Coronary artery (tissue), 2 donors: ENCODE measurements at places on chromosomes 1 and 21.

- DNase-seq: no peak
These were observed 58.7 kb upstream of the WDR26 start for GRCh38 chr1:224493269-224493668.

GRCh38 chr1:91765880-91766443 is 120.0 kb downstream of the TGFBR3 start:
- DNase-seq: no peak

DNA sequence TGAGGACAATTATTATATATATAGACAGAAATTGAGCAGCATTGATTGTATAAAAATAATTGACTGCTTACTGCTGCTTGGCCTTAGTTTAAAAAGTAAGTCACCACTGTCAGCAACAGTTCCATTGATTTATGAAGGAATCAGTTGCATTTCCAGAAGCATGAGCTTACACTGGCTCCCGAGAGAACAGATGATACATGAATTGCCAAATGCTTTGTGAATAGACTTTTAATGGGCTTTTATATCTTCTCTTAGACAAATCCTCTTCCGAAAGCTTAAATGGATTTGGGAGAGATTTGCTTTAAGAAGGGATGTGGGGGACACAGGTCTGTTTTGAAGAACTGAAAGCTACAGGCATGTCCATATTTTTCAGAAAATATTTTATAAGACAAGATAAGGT is 7.5 kb downstream of the FHAD1 start:
- DNase-seq: no peak

DNA sequence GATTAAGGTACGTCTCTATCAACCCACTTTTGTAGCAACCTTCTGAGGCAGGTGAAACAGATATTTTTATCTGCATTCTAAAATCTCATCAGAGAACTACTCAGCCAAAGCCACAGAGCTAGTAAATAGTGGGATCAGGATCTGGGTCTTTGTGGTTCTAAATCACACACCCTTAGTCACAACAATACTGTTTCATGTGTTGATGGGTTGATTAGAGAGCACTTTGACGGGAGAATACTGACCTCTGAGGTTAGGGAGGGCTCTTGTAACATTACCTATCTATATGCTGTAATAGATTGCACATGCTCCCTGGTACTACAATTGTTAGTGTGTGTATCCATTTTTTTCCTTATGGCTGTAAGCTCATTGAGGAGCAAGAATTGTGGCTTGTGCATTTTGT is 45.5 kb upstream of the CCDC190 start:
- DNase-seq: no peak

GRCh38 chr1:111841189-111841588 is 85.5 kb downstream of the DDX20 start:
- no peak for DNase-seq

- no peak for DNase-seq
These were observed at the start of gene RNF220 for GRCh38 chr1:44405031-44405797. RNF220 (plus strand) TSS chr1:44405255.

- no peak for DNase-seq
These were observed 647 bp downstream of the SDHB start for GRCh38 chr1:17053086-17053684.

- no peak for DNase-seq
These were observed 18.6 kb downstream of the LURAP1 start for GRCh38 chr1:46221749-46222148.
